Stimulated activated CD4-positive, alpha-beta T cell treated with anti-CD3 and anti-CD28 coated beads, Interleukin-4, amount 100 ng/mL, for 48 hours (primary cell): ENCODE measurements at places on chromosomes 2 and 18.

GRCh38 chr2:101815739-101816391, 118.4 kb downstream of the MAP4K4 start:
- DNase-seq: no peak

DNA sequence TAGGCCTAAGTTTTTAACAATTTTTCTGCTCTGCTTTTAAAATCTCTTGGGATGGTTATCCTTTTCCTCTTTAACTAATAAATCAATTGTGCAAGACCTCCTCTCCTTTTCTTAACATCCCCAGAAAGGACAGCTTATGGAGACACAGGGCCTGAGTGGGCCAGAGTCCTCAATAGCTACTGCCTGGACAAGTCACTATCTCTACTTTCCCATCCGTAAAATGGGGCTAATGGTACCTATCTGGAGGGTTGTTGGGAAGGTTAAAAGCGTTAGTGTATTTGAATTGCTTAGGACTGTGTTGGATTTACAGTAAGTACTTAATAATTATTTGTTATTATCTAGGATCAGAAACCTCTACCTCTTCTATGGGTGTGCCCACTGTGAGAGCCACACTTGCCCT, 60.1 kb downstream of the TGIF1 start:
- no peak for DNase-seq

GRCh38 chr18:52287151-52287550, 52.8 kb upstream of the DCC start:
- no peak for DNase-seq

DNA sequence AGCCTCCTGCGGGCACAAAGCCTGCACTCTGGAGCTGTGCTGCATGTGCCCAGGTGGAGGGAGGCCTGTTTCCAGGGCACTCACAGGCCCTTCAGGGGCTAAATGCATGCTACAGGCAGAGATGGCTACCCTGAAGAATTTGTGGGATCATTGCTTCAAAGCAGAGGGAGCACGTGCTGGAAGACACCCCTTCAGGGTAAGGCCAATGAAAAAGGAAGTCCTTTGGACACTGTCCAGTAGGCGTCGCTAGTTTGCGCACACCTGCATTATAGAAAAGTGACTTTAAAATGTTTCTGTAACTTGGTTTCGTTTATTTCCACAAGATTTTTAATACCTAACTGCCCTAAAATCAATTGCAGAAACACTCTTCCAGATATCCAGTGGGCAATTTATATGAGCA, 325.3 kb downstream of the ZNF516 start:
- no peak for DNase-seq

- DNase-seq: no peak
These were observed 15.8 kb upstream of the PNO1 start for GRCh38 chr2:68141875-68142274.

DNA sequence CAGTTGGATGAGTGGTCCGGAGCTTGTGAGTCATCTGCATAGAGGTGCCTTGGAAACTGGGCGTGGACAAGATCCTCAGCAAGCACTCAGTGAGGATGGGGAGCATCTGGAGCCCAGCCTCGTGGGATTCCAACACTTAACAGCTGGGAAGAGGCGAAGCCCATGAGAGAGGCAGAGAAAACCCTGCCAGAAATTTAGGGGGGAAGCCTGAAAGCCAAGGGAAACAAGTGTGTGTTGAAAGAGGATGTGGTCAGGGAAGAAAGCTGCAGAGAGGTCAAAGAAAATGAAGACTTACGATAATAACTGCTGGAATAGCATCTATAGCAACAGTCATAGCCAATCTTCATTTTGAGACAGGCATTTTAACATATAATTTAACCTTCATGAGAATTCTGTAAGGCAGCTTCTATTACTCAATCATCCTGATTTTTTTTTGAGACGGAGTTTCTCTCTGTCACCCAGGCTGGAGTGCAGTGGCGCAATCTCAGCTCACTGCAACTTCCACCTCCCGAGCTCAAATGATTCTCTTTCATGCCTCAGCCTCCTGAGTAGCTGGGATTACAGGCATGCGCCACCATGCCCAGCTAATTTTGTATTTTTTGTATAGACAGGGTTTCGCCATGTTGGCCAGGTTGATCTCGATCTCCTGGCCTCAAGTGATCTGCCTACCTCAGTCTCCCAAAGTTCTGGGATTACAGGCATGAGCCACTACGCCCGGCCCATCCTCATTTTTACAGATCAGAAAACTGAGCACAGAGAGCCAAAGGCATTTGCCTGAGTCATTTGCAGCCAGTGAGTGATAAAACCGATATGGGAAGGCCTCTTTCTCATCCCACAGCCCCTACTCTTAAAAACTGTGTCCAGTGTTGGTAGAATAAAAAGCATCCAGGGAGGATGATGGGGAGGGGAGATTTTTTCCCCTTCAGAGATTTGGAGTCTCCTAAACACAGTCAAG, 214.4 kb upstream of the EPAS1 start:
- no peak for DNase-seq

DNA sequence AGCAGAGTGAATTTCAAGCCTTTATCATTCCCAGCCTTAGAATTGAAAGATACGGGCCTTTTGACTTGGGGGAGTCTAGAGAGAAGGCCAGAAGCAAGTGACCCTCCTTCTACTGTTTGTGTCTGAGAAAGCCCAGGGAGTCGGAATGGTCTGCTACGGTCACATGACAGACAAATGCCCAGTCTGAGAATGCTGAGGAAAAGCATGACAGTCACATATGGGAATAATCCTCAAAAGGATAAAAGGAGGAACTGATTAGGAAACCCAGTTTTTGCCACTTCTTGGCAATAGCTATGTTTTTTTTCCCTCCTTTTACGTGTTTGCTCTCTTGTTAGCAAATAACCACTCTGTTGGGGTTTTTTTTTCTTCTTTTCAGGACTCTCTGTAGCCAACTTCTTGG, 38.1 kb upstream of the HNRNPA3 start:
- no peak for DNase-seq

DNA sequence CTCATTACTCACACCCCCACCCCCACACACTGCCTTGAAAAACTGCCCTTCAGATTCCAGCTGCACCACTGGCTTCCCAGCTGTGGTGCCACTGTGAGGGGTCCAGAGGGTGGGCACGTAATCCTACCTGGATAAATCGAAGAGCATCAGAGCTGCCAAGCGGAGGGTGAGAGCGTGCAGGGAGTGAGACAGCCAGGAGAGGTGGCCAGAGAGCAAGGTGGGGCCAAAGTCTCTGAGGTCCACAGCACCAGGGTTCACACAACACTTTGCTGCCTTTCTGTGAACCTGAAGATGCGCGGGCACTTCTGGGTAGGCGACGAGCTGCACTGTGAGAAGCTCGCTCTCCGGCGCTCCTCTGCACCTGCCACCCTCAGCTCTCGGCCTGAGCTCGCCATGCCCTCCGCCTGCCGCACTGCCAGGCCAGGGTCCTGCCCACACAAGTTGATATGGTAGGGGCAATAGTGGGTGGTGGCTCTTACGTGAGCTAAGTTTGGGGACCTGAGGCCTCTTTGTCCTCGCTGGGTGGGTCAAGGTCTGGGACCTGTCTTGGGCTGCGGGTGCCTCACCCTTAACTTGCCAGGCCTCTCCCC, 83.9 kb downstream of the MARCO start:
- DNase-seq: no peak

DNA sequence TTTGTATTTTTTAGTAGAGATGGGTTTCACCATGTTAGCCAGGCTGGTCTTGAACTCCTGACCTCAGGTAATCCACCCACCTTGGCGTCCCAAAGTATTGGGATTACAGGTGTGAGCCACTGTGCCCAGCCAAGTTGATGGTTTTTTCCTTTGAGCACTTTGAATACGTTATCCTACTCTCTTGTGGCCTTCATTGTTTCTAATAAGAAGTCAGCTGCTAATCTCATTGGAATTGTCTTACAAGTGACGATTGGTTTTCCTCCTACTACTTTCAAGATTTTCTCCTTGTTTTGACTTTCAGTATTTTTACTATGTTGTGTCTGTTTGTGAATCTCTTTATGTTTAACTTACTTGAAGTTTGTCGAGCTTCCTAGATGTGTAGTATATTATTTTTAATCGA, 88.5 kb downstream of the TMEM200C start:
- no peak for DNase-seq

DNA sequence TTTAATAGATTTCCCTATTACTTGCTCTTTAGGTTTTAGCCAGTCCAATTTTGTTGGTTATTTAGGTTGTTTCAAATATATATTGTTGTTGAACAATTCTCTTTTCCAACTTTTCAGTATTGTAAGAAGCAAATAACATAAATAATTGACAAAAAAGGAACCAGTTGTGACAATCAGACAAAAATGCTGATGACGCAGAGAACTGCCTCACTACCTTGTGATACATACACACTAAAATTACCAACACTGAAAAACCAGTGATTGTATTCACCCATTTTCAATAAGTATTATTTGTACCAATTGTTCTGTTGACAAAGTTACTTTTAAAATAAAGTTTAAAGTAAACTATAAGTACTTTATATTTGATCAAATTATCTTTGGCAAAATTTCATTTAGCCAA, 43.1 kb upstream of the NABP1 start:
- DNase-seq: no peak

DNA sequence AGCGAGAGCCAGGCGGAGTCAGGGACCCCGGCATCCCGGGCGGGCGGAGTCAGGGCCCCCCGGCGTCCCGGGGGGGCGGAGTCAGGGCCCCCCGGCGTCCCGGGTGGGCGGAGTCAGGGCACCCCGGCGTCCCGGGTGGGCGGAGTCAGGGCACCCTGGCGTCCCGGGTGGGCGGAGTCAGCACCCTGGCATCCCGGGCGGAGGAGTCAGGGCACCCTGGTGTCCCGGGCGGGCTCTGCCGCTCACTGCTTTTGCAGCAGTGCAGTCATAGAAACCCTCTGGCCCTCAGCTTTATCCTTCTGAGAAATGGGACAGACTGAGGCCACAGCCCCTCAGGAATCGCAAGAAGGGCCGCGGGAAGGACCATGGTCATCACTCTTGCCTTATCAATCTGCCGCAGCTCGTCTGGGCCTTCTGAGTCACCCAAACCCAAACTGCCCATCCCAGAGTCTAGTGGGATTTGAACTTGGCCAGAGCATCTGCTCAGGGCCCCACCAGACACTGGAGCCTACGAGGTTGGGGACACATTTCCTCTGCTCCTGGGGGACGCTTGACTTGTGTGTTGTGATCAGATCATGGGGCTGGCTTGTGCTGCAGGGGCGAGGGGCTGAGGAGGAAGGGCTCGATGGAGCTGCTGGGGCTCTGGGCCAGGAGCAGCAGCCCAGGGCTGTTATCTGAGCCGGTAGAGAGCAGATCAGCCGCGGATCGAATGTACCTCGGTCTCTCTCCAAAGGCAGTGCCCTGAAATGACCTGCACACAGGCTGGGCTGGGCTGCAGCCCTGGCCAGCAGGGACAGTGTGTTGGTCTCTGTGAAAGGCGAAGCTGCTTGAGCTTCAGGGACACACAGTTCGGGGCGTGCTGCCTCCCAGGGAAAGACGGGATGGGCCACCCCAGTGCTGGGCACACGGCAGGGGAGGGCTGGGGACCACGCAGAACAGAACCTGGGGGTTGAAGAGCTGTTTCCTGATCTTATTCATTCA, 290.1 kb upstream of the HDAC4 start:
- no peak for DNase-seq

DNA sequence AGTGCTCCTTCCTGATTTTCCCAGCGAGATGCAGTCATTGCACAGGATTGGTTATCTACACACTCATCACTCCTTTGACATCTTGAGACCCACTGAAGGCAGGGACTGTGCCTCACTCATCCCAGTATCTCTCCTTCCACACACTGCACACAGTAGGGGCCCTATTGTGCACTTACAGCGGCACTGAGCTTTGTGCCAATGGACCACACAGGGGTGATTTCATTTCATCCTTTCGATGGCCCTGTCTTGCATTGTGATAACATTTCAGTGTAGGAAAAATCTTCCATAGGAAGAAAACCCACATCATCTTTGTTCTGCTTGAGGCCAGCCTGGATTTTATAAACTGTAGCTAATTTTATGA, 11.0 kb upstream of the LRRFIP1 start:
- no peak for DNase-seq
